ENCODE measurements at places on chromosomes 6 and 20.

DNA sequence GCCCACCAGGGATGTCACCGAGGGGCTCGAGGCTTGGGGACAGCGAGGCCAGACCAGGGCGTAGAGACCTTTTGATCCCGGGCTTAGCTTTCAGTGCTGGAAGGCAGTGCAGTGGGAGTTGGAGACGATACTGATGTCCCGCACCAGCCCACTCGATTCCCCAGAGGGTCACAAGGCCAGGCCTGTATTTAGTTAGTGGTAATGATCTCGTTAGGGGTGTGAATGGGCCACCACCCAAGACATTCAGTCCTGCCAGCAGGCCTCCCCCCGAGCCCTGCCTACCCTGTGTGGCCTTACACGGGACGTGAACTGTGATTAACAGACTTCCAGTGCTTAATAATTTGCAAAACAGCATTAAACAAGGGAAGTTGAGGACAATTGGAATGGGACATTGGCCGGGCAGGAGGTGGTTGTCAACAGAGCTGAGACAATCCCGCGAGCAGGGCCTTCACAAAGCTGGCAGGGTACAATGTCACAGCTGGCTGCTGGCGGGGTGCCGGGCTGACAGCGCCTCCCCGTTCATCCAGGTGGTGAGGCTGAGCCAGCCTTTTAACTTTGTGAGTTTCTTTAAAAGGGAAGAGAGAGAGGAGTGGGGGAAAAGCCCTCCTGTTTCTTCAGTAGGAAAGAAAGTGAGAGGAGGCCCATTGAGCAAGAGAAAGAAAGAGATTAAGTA, 175.3 kb upstream of the RALGAPA2 start:
- no peak for DNase-seq

DNA sequence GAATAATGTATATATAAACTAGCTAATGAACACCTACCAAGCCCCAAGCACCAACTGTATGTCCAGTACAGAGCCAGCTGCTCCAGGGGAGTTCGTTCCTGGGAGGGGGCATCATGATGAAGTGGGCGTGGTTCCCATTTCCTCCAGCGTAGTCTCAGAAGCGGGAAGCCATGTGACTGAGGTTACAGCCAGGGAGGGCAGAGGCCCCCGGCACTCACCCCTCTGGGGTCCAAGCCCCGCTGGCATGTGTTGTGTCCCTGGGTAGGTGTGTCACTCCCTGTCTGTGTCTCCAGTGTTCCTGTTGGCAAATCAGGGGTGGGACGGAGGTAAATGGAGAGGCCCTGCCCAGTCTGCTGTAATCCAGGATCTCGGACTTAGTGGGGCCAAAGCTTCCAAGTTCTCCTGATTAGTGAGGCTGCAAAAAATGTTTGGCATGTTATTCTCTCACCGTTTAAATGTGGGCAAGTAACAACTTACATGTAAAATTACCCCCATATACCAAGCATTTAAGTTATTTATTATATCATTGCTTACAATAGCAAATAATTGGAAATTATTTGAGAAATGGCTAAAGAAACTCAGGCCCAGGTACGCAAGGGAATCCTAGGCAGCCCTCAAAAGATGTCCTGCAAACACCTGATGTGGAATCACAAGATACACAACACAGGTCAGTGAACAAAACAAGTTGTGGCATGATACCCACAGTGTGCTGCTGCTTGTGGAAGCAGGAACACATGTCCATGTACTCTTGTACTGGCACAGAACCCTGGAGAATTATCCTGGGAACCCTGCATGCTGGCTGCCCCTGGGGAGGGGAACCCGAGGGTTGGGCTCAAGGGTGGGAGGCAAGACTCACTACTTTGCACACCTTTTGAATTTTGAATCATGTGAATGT, 22.2 kb downstream of the FAM110A start:
- no peak for DNase-seq

DNA sequence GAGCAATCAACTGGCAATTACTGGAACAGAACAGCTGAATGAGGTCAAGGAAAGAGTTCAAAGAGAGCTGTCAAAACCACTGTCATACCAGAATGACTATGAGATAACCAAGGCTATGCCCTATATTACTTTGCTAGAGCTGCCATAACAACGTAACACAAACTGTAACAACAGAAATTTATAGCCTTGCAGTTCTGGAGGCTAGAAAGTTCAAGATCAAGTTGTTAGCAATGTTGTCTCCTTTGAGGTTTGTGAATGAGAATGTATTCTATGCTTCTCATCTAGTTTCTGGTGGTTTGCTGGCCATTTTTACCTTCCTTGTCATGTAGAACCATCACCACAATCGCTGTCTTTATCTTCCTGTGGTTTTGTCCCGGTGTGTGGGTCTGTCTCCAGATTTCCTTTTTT, 1323.0 kb upstream of the GJE1 start:
- DNase-seq: no peak

DNA sequence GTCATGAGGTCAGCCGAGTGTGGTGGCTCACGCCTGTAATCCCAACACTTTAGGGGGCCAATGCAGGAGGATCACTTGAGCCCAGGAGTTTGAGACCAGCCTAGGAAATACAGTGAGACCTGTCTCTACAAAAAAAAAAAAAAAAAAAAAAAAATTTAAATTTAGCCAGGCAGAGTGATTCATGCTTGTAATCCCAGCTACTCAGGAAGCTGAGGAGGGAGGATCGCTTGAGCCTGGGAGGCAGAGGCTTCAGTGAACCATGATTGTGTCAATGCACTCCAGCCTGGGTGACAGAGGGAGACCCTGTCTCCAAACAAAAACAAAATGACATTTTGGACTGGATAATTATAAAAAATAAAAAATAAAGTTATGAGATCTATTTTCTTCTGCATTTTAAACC, 56.2 kb downstream of the ADGRF1 start:
- DNase-seq: no peak

GRCh38 chr20:13671916-13672378, 33.2 kb upstream of the TASP1 start:
- DNase-seq: no peak

DNA sequence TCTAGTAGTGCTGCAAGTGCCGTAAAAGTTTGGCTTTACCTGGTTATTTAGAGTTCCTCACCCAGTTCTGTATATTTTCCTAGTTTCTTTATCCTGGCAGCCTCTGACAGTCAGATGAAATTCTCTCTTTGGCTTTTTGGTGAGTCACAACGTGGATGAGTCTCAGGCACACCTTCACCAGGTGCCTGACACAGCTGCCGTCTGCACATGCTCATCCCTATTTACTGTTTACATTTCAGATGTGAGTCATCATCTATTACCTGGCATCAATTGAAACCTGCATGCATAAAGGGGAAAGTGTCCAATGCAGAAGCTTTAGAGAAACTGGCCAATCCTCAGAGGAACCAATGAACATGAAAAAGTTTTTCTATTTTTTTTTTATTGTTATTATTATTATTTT, 33.3 kb upstream of the ADGRF4 start:
- no peak for DNase-seq

DNA sequence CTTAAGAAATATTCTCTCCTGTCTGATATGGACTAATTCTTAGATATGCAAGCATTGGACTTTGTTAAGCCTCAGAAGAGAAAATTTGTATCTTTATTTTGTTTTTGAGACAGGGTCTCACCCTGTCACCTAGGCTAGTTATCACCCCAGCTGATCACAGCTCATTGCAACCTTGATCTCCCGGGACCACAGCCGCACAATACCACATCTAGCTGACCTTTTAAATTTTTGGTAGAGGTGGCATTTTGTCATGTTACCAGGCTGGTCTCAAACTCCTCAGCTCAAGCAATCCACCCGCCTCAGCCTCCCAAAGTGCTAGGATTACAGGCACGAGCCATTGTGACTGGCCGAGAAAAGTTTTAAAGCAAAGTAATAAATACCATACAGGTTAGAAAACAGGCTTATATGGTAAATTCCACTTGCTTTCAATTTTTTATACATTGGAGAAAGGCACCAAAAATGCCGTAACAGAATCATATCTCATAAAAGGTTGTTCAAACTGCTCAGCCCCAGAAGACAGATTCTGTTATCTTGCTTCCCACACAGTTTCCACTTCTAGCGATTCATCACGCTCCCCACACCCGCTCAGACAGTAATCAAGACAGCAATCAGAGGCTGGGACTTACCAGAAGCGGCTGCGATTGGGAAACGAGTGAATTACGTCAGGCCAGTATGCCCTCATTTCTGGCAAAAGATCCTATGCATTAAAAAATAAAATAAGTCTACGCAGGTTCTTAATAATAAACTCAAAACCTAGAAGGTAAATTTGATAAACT, 13.8 kb downstream of the RNASET2 start:
- DNase-seq: no peak

DNA sequence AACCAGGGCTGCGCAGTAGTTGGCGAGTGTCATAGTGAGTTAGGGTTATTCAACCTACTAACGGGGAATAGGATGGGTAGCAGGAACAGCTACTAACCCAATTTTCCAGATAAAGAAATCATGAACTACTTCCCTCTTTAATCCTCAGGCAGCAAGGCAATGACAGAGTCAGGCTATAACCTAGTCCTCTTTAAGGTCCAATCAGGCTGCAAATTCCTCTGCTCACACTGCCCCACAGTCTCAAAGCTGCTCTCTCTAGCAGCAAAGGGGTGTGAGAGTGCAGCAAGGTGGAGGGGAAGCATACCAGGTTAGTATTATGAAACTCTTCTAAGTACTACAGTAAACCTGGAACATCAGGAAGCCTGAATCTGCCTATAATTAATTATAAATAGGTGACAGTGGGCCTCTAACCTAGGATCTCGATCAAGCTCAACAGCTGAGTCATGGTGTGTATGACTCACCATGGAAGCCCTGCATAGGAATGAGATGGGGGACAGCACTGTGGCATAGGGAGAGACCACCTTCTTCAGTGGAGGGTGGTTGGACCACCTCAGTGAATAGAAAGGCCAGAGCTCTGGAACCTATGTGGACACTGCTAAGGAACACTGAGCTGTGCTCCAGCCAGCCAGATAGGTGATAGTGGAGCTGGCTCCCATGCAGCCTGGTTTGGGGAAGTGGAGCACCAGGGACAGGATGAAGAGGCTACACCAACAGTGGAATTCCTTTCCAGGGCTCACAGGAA, 7.9 kb downstream of the PEX6 start:
- no peak for DNase-seq

DNA sequence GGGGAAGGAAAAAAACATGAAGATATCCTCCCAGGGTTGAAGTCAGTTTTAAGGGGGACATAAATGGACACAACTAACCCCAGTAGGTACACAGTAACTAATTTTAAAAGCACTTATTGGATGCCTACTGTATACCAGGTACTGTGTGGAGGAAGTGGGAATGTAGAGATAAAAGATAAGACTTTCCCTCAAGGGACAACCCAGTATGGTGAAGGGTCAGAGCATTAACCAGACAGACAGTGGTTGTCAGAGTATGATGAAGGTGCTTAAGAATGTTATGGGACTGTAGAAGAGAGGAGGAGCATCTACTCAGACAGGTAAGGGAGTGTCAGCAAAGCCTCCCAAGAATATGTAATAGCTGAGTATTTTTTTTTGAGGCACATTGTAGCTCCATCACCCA, 906 bp downstream of the ABCF1 start:
- DNase-seq: no peak

- no peak for DNase-seq
Measured at GRCh38 chr20:32516583-32517517, 68.3 kb downstream of the NOL4L start.

DNA sequence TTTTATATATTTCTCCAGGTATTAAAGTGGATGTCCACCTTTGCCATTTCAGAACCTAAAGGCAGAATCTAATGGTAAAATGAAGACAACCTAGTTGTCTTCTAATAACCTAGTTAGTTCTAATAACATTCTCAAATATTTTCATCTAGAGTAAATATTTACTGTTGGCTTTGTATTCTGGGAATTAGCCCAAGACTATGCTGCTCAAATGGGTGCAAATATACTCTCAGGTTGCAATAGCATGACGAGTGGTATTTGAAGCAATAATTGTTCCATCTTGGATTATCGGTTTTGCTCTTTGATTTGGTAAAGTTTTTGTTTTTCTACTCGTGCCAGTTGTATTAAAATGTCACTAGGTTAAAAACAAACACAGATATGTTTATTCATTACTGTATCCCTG, 21.0 kb upstream of the RSPH4A start:
- DNase-seq: no peak

DNA sequence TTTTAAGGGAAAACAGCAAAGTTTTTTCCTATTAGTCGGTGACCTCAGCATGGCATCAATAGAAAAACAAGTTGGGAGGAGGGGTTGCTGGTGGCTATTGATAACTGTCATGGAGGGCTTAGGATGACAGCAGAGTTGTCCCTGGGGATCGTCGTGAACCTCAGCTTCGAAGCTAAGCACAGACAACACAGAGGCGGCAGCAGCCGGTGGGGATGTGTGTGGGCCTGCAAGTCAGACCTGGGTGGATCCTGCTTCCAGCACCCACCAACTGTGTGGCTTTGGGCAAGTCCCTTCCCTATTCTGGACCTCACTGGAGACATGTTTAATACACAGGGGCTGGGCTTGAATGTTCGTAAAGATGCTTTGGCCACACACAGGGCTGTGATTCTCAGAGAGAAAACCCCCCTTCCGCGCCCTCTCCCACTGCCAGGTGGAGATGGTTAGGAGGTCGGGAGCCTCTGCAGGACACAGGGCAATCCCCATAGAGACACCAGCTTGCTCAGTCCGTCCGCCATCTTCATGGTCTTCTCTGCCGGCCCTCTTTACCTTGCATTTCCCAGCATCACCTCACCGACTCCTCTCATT, 83.1 kb upstream of the TOX2 start:
- DNase-seq: no peak

- DNase-seq: no peak
Measured at GRCh38 chr6:109024784-109025183, 69.9 kb downstream of the SESN1 start.

DNA sequence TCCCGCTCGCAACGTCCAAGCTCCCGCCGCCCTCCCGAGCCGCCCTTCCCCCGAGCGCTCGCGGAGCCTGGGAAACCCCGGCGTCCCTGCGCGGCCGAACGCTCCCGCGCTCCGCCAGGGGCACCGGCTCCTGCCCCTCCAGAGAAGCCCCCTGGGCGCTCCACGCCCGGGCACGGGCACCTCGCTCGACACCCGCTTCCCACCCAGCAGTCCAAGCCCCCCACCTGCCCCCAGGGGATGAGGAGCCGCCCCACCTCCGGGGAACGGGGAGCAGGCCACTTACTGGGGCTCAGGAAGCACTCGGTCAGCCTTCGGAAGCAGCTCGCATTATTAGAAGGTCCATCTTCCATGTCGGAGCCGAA, 1.4 kb downstream of the PDE10A start:
- no peak for DNase-seq

DNA sequence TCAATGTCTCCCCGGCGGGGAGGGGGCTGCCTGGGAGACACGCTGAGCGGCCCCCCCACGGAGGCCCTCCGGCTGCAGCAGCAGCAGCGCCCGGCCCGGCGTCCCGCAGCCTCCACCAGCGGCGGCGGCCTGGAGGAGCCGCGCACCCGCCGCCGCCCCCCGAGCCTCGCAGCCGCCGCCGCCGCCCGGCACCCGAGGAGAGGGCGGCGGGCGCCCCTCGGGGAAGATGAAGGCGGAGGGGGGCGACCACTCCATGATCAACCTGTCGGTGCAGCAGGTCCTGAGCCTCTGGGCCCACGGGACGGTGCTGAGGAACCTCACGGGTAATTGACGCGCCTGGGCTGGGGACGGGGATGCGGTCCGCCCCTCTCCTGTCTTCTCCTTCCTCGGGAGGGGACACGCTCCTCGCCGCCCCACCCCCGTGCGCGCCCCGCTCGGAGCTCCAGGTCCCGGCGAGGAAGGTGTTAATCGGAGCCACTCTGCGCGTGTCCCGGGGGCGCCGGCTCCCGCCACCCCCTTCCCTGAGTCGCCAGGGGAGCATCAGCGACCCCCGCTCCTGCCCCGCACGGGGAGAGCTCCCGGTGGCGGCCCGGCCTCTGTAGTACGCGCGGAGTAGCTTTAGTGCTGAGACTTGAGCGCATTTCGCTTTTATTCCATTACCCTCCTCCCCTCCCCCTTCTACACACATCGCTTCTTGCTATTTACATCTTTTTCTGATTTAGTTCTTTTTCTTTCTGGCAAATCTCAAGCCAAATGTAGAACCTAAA, 686 bp downstream of the TMEM170B start:
- no peak for DNase-seq
